ENCODE measurements at places on chromosomes 2 and 18.

GRCh38 chr2:184597571-184597991 is 748 bp upstream of the ZNF804A start:
- DNase-seq: peak; percentile 61

- DNase-seq: no peak
These were observed 189.1 kb upstream of the ERBB4 start for GRCh38 chr2:212727751-212728150.

GRCh38 chr18:43279015-43279744 is 1.9 kb upstream of the SYT4 start:
- DNase-seq: peak; percentile 29

GRCh38 chr18:45774065-45774521 is 50.1 kb downstream of the SLC14A1 start:
- DNase-seq: peak; percentile 60

- no peak for DNase-seq
These were observed 46.9 kb upstream of the POMC start for GRCh38 chr2:25215232-25215631.

DNA sequence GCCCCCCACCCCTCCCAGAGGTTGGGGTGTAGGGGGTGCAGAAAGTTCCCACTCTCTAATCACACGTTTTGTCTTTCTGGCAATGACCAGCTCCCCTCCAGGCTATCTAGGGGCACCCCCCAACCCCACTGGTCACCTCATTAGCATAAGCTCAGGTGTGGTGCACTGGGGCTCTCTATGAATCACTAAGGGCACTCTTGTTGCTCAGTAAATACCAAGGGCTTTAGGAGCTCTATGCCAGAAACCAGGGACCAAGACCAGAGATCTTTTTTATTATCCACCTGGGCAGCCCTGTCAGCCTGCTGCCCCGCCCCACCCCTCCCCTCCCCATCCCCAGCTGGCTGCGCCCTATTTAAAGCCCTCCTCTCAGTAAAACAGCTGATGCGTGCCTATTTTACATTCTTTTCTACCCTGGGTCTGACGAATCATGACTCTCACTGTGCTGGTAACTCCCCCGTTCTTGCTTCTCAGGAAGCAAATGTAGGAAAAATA is 24.3 kb downstream of the NCK2 start:
- peak; percentile 53 for DNase-seq

- no peak for DNase-seq
These were observed 135.4 kb downstream of the TMEM17 start for GRCh38 chr2:62370321-62371250.

DNA sequence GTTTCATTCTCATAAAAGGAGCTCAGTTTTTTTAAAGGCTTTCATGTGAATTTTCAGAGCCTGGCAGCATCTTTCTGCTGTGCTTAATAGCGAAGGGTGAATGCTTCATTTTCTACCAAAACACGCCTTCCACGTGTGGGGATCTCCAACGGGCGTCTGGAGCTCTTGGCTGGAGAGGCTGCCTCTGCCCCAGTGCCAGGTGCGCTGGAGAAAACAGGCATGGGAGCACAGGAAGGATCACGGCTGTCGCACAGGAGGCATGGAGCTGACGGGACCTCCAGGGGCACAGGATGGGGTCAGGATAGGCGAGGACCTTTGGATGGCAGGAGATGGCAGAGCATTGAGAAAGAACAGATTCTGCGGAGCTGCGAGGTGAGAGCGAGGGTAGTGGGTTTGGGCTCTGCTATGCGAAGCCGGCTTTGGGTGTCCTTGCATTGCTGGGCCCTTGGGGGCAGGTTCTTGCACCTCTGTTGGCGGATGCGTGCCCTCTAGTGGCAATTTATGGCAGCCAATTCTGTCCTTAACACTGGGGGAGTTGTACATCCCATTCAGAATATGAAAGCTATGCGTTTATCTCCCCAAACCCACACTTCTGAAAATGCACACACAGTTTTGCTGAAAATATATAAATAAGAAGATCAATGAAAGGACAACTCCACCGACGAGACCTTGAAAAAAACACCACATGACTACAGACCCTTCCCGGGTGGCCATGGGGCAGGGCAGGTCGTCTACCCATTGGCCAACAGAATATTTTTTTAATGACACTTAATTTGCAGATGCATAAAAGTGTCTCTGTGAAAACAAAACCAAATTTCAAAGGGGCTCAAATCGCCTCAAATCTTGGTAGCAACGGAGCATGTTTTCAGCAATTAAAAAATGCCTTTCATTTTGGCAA is 90.4 kb upstream of the SLC35G4 start:
- DNase-seq: peak; percentile 74

- DNase-seq: no peak
These were observed 2.4 kb downstream of the GPR45 start for GRCh38 chr2:105243961-105244360.

GRCh38 chr2:130836501-130837174 is at the start of gene ARHGEF4:
ARHGEF4 (plus strand) TSS chr2:130836914; CDS start chr2:130836954, 40 bp downstream.
- DNase-seq: peak; percentile 18
